ENCODE measurements at places on chromosomes 12 and 14.

GRCh38 chr14:20499108-20499507 is 6.2 kb upstream of the RNASE10 start:
- DNase-seq: no peak

- no peak for DNase-seq
Observed at GRCh38 chr12:3046441-3047200, 30.6 kb upstream of the TSPAN9 start.

DNA sequence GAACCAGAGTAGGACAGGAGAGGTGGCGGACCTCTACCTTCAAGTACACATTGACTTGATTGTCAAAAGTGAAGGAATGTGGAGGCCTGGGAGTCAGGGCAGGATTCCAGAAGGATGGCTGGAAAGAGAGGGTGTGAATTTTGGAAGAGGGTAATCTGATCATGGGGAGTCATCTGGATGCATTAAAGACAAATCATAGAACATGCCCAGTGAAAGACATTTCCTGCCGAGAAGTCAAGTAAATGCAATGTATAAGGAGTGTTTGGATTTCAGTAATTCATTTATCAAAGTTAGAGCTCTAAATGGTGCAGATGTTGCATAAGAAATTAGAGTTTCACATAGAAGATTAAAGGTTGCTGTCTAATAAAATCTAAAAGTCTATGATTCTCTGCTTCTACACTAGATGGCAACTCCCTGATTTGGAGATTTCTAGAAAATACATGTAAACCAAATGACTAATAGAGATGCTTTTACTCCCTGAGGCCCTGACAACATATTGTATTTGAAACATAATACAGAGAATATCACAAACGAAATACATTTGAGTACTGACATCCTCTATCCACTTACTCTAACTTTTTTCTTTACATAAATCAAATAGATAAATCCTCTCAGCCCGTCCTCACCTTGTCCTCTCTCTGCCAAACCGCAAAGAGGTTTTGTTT is 91.3 kb downstream of the KCNA5 start:
- no peak for DNase-seq

DNA sequence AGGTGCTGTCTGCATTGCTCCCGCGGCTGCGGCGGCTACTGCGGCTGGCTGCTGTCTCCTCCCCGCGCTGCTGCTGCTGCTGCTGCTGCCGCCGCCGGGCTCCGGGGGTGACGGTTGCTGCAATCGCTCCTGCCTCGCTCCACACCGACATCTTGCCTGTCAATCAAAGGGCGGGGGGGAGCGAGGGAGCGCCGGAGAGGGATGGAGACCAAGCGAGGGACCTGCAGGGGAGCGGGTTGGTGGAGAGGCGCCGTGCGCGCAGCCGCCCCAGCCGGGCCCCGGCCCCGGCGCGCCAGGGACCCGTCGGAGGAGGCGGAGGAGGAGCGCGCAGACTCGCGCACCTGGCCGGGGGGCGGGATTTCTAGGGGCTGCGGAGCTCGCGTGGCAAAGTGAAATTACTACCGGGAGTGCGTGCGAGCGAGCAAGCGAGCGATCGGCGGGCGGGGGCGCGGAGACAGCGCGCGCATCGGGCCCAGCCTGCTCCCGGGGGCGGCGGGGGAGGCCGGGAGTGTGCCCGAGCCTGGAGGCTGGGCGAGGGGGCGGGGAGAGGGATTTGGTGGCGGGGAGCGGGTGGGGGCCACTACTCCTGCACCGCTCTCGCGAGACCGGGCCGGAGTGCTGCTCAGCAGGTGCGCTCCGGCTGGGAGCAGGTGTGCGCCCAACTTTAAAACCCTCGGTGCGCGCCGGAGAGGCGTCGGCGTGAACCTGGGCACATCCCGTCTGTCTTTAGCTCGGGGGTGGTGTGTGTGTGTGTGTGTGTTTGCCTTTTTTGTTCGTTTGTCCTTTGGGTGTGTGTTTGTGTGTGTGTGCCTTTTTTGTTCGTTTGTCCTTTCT is at the start of gene KSR2:
Gene KSR2 (minus strand): TSS at position 165 of the 834 bp plus-strand sequence. CDS start 735 bp downstream, outside the sequence.
- no peak for DNase-seq

DNA sequence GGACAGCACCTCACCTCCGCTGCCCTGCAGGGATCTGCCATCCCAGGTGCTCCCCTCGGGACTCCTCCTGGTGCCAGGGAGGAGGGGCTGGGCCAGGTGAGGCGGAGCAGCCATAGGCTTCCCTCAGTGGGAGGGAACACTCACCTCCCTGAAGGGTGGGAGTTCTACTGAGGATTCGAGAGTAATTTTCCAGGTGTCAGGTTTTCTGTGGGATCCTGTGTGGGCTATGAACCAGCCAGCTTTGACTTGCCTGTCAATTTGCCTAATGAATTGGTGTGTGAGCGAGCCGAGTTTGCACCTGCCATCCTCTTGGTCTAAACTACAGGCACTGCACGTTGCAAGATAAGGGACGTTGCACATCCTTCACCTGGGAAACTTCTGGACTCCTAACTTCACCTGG is 50.3 kb downstream of the NOC4L start:
- DNase-seq: no peak

- DNase-seq: no peak
Observed at GRCh38 chr14:86787717-86788116, 1205.3 kb downstream of the GALC start.

DNA sequence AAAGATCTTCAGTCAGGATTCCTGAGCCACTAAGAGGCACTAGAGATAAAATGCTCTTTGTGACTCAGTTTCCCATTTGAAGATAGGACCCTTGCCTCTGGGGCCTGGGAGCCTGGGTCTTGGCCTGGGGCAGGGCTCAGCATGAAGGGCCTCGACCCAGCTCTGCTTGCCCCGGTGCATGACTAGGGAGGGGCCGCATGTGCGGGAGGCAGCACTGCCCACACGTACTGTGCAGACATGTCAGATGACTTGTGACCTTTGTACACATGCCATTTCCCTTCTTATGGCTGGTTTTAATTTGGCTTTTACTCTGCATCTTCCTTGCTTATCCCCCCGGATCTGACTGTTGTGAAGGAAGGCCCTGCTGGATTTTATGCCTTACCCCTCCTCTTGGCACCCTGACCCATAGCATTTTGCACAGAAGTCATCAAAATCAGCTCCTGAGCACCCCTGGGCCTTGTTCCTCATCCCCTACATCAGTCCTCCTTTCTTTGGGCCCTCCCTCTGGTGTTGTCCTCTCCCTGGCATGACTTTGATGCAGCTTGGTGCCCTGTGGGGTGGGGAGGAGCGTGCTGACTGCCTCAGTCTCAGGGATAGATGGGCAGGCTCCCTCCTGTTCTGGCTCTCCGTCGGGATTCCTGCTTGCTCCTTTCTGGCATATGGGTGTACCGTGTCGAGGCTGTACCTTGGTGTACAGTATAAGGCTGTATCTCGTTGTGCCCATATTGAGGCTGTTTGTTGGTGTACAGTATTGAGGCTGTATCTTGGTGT is 4.4 kb downstream of the CLSTN3 start:
- no peak for DNase-seq

- no peak for DNase-seq
Observed at GRCh38 chr12:26807292-26807691, 25.7 kb downstream of the ITPR2 start.

GRCh38 chr12:57940052-57940914 is 1.1 kb upstream of the ATP23 start:
- DNase-seq: no peak

DNA sequence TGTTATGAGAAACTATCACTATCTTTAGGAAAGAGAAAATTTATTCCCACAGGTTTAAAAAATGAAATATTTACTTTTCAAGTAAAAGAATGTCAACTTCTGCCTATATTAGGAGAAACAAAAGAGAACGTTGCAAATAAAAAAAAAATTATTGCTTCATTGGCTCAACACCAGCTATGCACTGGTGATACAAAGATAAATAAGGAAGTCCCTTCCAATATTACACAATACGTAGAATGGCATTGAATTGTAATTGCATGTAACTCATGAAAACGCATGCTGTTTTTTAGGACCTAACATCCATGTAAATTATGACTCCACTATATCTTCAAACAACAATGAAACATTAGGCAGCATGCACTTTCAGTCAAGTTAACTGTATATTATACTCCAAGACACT is 56.4 kb upstream of the RERGL start:
- no peak for DNase-seq

DNA sequence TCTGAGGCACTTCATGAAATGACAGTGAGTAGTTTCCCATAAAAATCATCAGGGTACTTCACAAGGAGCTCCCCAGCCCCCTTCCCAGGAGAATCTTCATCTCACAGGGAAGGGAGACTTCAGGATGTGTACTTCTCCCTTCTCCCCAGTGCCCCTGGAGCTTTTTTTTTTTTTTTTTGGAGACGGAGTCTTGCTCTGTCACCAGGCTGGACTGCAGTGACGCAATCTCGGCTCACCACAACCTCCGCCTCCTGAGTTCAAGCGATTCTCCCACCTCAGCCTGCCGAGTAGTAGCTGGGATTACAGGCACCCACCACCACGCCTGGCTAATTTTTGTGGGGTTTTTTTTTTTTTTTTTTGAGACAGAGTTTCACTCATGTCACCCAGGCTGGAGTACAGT is 10.4 kb downstream of the ITPK1 start:
- DNase-seq: peak; percentile 58

DNA sequence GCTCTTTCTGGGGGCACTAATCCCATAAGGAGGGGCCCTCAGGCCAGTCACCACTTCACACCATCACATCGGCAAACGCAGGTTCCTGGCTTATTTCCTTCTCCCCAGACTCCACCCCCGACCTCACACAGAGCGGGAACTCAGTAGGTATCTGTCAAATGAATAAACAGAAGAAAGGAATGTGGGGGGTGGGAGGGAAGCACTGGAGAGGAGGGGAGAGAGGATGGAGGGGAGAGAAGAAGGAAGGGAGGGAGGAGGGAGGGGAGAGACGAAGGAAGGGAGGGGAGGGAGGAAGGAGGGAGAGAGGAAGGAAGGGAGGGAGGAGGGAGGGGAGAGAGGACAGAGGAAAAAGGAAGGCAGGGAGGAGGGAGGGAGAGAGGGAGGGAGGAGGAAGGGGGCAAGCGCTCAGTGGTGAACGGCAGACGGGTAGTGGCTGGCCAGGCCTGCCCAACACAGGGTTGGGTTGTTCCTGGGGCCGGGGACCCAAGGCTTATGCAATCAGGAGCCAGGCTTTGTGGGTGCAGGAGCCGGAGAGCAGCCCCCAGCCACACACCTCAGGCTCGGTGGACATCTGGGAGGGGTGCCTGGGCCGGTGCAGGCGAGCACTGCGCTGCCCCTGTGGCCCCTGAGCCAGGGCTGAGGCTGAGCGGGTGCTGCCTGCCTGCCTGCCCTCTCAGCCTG is 52.6 kb upstream of the FBRSL1 start:
- DNase-seq: no peak

GRCh38 chr14:91349481-91350074 is 68.0 kb downstream of the CCDC88C start:
- no peak for DNase-seq

DNA sequence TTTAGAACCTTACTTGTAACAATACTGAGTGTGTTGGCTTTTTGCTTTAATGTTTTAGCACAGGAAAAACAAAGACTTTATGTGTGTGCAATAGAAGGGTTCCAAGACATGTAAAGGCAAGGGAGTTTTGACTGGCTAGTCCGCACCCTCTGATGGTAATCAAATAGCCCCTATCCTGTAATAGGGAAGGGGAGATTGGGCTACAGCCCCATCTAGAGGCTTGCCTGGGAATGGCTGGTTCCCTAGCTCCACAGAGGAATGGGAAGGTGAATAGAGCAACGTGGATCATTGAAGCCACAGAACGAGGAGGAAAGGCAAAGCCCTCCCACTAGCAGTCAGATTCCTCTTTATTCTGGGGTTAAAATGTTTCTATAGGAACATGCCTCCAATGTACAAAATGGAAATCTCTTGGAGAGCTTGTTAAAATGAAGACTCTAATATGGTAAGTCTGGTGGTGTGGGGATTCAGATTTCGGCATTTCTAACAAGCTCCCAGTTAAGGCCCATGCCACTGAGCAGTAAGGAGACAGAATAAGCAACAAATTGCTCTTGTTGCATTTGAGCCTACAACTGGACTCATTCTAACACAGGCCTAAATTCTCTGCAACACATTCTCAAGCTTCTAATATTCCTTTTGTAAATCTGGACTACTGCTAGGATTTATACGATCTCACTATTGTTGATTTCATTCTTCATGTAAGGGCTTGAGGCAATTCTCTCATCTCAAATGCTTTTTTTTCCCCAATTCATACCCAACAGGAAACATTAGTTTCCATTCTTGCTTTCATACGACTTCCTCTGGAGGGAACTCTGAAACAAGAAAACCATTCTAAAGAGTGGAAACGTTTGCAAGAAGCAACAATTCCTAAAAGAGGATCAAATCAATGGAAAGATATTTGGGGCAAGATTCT is 57.1 kb downstream of the NIN start:
- DNase-seq: peak; percentile 26

- no peak for DNase-seq
Observed at GRCh38 chr14:39229222-39229543, 4.5 kb upstream of the MIA2 start.

Data from adrenal gland (tissue), 19 donors.